ENCODE measurements at places on chromosomes 13 and 19. TPM values are rescaled to one million over a fixed set of nuclear protein-coding genes. Genes with fewer than 3 reads are reported as not detected.

The PPP2R1A gene
- 257 TPM for total RNA-seq

The CAPN12 gene
- not detected for total RNA-seq

The ZNF98 gene
- total RNA-seq = not detected

The ZNF577 gene
- total RNA-seq = 21.3 TPM

The TDRD12 gene
- 0.11 TPM for total RNA-seq

The RYR1 gene
- 0.03 TPM for total RNA-seq

The ARHGAP45 gene
- 0.67 TPM for total RNA-seq

The ZNF284 gene
- total RNA-seq = 4.9 TPM

The LMTK3 gene
- 0.39 TPM for total RNA-seq

The YJEFN3 gene
- total RNA-seq = 6.1 TPM

The GAPDHS gene
- not detected for total RNA-seq

The KATNAL1 gene
- total RNA-seq = 30.0 TPM
